COR-L47 (cell line): ENCODE measurements at places on chromosomes 3 and 15.

- DNase-seq, result no peak
Observed at GRCh38 chr3:126972866-126973265, 10.0 kb upstream of the PLXNA1 start.

DNA sequence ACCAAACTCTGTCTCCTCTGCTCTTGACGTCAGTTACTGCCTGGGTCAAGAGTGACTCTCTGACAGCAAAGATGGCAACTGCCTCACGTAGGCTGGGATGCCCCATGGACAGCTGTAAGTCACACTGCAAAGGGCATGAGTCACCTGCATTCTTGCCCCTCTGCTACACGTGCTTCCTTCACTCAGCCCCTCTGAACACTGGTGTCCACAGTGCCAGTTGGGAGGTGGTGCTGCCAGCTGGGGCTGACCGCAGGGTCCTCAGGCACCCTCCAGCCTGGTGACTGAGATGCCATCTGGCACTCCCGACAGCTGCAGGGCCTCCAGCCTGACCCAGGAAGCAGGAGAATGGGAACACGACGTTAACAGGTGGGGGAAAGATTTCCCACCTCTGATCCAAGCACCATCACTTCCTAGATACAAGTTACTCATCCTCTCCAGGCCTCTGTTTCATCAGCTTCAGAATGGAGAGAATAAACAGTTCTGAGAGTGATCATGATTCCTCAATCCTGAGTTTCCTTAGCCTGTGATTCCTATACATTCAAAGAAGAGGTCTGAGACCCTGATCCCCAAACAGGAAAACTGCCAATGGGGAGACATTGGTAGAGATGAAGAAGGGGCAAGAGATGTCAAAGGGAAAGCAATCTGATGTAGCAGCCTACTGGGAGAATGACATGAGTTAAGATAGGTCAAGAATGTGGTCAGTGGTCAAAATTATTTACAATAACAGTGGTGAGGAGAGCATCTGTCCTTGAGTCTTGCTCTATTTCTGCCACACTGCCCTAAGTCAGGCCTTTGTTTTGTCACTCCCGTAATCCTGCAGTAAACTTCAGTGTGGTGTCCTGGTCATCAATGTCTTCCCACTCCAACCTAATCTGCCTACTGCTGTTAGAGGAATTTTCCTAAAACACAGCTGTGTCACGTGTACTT lies 86.1 kb upstream of the BCL6 start:
- no peak for DNase-seq

DNA sequence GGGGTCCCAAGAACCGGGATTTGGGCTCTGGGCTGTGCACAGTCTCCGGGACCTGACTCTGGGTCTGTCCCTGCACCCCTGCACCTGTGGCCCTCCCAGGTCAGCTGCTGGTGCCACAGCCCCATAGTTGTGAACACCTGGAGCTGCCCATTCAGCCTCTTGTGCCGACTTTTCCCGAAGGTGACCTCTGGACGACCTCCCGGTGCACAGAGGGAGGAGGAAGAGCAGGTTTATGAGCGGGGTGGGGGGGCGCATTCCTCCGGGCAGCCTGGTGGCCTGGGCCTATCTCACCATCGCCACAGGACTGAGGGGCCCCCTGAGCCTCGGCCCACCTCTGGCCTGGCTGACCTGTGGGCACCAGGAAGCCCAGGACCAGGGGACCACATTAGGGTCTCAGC lies 45.3 kb downstream of the DNAJB8 start:
- no peak for DNase-seq

DNA sequence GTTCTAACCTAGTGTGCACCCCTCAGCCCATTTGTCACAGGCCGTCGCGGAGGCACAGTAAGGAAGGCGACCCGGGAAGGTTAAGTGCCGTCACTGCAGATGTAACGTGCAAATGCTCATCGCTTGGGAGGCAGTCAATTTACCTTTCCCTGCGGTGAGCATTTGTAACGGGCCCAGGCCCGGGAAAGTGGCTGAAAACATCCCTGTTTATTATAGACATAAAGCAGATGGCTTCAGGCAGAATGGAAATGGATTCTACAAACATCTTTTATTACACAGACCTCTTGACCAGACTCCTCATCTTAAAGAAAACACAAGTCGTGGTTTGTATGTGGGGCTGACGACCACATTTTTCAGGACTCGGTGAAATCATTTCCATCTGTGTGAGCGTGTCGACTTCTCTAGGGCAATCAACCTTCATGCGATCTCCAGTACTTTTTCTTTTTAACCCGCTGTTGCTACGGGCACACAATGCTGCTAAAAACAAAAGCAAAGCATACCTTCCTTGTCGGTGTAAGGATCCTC lies 43.6 kb downstream of the NMNAT3 start:
- no peak for DNase-seq

GRCh38 chr3:31955581-31955980 lies 25.5 kb downstream of the OSBPL10 start:
- DNase-seq, result no peak

DNA sequence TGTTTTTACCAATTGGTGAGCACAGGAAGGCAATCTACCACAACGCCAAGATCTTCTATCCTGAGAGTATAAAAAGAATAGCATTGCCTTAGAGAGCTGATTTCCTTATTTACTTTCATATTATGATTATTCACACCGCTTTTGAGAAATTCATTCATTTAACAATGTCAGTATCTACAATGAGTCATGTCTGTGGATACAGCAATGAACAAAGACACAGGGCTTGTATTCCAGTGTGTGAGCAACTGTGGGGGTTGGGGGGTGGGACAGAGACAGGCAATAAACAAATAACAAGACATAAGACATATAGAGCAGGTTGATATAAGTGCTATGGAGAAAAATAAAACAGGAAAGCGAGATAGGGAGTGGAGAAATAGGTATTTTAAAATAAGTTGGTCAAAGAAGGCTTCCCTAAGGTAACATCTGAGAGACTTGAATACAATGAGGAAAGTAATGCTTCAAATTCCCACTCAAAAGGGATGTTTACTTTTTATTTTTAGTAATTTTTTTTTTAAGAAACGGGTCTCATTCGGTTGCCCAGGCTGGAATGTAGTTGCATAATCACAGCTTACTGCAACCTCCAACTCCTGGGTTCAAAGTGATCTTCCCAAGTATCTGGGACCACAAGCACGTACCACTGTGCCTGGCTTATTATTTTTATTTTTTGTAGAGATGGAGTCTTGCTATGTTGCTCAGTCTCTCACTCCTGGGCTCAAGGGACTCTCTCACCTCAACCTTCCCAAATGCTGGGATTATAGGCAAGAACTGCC lies 45.7 kb downstream of the PGBD4 start:
- no peak for DNase-seq

DNA sequence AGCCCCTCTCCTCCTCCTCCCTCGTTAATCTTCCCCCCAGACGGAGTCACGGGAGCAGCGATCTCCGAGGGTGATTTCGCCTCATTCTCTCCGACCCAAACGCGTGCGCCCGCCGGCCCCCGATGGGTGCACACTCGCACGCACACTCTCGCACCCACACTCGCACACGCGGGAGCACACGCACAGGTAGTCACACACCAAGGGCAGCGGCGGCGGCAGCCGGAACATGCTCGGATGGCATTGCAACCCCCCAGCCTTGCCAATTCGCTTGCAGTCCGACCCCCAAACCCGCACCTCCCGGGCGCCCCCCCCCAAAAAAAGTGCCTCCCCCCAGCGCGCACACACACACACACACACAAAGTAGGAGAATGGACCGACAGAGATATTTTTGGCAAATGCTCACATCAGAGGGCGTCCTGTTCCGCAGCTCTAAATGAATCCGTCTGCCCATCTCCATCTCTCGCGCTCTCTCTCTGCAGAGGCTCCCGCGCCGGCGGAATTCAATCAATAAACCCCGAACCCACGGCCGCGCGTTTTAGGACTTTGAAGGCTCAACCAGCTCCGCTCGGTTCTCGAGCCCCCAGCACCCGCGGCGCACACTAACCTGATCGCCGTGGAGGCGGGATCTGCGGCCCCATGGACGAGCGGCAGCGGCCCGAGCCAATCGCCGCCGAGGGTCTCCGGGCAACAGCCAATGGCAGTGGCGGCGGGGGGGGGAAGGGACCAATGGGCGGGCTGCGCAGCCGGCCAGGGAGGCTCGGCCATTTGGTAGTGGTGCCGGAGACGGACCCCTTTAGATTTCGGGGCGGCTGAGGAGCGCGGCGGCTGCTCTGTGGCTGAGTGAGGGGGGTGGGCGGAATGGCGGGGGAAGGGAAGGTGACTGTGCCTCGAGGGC lies at the start of gene ANP32A:
Gene ANP32A (minus strand): TSS at position 601 of the 895 bp plus-strand sequence. CDS start 144 bp downstream, at position 457.
- peak; percentile 95 for DNase-seq

DNA sequence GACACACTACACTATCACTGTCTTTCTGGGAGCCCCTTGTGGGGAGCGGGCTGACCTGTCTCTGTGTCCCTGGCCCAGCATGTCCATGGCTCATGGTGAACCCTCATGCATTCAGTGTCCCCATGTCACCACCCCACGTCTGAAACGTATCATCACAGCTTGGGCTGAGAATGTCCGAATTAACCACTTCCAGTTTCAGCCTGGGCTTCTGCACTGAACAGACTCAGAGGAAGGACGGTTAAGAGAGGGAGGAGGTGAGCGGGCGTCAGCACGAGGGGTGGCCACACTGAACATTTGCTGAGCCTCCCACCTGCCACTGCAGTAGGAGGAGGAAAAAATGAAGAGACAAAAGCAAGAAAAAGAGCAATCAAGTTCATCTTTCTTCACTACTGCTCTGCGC lies 30.5 kb downstream of the ATP2B2 start:
- DNase-seq, result no peak
